ENCODE measurements at places on chromosomes 5 and 9.

DNA sequence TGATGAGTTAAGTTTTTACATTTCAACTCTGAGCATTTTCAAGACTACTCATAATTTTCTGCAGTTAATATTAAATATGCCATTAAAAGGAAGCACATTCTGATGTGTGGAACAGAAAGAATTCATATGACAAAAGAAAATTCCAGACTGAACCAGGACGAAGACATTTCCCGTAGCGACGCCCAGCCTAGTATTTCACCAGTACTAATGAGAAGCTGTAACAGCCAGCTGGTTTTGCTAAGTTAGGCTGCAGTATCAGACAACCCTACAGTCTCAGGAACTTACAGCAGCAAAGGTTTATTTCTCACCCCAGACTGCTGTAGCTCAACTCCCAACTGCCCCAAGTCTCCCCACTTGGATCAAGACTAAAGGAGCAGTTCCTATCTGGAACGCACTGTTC lies 91.6 kb downstream of the TMEM174 start:
- DNase-seq = no peak

DNA sequence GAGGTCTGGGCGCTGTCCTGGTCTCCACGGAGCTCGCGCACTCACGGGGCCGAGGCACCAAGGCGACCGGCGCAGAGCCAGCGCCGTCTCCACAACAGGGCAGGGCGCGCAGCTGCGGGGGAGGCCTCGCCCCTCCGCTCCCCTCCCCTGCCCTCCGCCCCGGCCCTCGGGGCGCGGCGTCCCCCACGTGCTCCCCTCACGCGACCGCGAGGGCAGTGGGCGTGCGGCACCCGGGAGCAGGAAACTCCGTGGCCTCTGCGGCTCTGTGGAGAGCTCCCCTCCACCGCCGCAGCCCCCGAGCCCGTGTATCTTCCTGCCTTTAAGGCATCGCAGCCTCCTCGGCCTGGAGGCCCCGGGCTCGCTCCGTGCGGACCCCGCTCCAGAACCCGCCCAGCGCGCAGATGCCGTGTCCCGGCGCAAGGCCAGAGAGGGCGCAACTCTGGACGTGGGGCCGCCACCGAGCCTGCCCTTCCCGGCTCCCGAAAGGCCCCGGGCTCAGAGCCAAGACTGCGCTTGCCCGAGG lies 708 bp upstream of the TUBB4B start:
- peak; percentile 77 for DNase-seq

DNA sequence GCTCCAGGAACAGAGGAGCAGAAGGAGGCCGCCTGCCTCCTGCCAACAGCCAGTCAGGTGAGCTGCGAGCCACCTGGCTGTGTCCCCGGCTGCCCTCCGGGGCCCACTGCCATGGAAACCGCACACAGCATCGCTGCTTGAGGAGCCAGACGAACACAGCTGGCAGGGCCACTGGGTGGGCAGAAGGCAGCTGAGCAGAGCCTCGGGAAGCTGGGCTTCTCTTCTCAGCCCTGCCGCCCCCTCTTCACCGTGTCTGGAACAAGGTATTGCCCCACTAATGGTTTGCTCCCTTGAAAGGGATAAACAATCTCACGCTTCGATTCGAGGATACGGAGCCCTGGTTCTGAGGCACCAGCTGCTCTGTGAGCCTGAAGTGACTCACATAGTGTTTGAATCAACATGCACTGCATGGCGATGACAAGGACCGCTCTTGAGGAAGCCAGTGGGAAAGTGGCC lies 63.7 kb upstream of the RUFY1 start:
- DNase-seq = no peak

- DNase-seq = no peak
Measured at GRCh38 chr5:169004551-169004950, 296.4 kb downstream of the SLIT3 start.

DNA sequence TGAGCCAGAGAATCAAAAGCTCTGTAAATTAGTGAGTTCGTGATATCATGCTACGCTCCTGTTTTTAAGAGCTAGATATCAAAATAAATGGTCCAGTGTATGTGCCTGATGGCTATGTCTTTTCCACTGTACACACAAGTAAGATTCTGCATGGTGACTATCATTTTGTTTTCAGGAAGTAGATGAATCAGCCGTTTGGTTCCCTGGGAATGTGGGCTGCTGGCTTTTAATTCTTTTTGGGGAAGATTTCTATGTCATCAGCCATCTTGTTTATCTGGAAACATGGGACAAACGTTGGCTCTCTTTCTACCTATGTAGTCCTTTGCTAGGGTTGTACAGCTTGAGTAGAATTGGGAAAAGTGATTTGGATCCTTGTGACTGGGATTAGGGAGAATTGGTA lies 126.7 kb downstream of the GRIA1 start:
- no peak for DNase-seq
